SHP77 treated with DMSO at 0.1 percent for 48 hours (cell line): ENCODE measurements at places on chromosomes 2 and 18.

DNA sequence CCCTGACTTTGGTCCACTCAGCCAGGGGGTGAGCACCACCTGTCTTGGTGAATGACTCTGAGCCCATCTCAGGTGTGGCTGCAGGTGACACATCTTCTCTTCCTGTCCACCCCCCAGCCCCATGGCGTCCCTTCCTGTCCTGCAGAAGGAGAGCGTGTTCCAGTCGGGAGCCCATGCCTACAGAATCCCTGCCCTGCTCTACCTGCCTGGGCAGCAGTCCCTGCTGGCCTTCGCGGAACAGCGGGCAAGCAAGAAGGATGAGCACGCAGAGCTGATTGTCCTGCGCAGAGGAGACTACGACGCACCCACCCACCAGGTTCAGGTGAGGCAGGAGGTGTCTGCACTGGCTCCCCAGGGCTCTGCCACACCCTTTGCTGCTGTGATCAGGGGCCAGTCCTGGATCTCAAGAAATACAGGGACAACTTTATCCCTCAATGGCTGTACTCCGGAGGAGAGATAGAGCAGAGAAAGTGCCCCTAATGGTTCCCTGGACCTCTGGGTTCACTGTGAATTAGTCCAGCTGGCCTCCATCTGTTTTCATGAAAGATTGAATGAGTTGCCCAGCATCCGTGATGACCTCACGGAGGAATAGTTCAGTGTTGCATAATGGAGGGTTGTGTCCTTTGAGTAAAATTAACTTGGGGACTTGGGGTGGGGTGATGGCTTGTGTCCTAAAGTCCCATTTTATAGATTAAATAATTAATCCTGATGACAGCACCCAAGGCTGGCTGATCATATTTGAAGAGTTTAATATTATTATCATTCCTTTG lies at the start of gene NEU2:
NEU2 (plus strand) TSS at position 122 of the 770 bp plus-strand sequence; CDS start at position 122, 0 bp downstream.
- no peak for DNase-seq

- peak; percentile 99 for DNase-seq
These were observed 59.1 kb upstream of the RTN4 start for GRCh38 chr2:55109219-55109891.

GRCh38 chr2:34670482-34670881 lies 1071.4 kb upstream of the FAM98A start:
- no peak for DNase-seq

GRCh38 chr18:24947521-24948305 lies 404.3 kb downstream of the ZNF521 start:
- no peak for DNase-seq

DNA sequence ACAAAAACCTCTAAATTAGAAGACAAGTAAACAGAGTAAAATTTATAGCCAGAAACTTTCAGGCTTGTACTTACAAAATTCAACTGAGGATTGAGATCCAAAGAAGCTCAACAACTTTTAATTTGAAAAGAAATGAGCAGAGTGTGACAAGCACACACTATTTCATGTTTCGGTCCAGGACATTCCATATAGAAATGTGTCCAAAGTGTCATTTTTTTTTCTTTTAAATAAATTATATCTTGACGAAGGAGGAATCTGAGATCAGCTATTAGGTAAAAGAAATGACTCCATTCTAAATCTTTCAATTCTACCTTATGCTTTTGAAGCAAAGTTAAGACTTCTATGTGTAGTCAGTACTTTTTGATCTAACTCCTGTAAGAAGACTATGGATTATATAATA lies 4.6 kb downstream of the FN1 start:
- no peak for DNase-seq

- DNase-seq, result no peak
These were observed 61.8 kb upstream of the RPL31 start for GRCh38 chr2:100940240-100940639.

DNA sequence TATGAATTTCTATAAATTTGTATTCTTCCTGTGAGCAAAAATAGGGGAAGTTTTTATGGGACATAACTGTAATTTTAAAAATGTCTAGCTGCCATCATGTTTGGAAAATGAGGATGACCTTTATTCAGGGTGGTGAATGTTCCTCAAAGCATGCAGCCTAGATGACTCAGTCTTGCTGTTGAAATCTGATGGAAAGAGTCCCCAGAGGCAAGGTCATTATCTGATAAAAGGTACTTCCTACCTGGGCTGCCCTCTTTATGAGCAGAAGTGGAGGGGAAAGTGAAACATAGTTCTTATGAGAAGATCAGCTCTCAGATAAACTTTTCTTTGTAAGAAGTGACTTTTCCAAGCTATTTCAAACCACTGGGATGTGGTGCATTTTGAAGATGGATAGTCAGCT lies 1144.7 kb upstream of the PIK3C3 start:
- no peak for DNase-seq

GRCh38 chr2:176167398-176167797 lies 10.3 kb downstream of the HOXD3 start:
- DNase-seq, result no peak

DNA sequence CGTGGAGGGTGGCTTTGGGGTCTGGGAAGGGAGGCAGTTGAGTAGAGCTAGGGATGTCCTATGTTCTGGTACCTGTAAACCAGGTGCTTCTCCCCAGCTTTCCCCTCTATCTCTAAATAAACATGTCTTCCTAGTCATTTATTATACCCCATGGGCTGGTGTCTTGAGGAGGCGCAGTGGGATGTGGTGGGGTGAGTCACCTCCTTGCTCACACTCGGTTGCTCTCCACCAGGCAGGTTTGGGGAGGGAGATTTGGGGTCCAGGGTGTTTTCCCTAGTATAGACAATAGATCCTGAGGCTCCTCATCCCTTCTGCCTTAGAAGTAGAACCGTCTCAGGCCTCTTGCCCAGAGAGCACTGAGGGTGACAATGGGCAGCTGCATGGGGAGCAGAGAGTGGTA lies 5.1 kb downstream of the PSD4 start:
- DNase-seq, result no peak

DNA sequence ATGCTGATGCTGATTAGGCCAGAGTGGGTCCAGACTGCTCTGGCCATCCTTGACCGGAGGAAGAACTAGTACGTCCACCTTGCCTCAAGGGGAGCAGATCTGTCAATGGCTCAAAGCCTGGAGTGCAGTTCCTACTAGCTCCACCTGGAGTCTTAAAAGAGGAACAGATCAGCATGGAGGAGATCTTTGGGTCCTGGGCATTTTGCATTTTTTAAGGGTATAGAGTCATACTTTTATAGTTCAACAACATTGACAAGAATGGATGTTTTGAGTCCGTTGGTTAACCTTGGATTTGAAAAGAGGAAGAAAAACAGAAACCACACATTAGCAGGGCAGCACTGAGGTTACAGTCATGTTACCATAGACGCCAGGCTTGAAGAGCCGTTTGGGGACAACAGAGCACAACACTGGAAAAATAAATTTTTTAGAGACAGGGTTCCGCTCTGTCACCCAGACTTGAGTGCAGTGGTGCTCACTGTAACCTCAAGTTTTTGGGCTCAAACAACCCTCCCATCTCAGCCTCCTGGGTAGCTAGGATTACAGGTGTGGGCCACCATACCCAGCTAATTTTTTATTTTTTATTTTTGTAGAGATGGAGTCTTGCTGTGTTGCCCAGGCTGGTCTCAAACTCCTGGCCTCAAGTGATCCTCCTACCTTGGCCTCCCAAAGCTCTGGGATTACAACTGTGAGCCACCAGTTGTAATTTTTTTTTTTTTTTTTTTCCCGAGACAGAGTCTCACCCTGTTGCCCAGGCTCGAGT lies 78.5 kb downstream of the PRKCE start:
- no peak for DNase-seq

DNA sequence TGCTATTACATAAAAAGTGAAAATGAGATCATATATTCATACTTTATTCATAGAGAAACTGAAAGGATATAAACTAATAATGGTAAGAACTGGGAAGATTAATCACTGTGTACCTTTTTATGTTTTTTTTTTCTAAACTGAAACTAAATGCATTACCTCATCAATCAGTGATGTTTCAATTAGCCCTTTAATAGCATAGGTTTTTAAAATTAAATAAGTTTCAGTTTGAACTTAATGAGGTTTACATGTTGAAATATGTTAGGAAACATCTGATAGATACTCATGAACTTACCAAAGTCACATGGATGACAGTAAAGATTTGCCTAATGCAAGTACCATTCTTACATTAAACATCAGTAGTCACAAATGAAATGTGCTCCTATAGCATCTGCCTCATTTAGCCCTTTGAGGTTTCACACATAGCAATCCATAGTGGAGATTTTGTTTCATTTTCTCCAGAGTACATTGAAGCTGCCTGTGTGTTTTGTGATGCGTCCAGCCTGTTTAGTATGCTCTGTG lies 8.9 kb downstream of the MAPRE2 start:
- DNase-seq, result no peak

DNA sequence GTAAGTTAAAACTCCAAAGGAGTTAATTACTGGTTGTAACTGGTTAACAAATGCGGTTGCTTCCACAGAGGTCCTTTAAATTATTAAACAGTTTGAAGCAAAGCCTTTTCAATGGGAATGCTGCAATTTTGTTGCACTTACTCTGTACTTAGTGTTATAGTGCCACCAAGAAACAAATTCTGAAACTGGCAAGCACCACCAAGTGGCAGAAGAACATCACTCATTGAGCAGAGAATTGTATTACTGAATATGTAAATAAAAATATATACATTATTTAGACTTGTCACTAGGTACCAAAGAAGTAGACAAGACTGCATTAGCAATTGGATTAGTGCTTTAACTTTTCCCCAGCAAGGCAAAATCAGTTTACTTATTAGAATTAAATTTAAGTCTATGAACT lies 2.6 kb upstream of the TMEFF2 start:
- DNase-seq, result no peak

DNA sequence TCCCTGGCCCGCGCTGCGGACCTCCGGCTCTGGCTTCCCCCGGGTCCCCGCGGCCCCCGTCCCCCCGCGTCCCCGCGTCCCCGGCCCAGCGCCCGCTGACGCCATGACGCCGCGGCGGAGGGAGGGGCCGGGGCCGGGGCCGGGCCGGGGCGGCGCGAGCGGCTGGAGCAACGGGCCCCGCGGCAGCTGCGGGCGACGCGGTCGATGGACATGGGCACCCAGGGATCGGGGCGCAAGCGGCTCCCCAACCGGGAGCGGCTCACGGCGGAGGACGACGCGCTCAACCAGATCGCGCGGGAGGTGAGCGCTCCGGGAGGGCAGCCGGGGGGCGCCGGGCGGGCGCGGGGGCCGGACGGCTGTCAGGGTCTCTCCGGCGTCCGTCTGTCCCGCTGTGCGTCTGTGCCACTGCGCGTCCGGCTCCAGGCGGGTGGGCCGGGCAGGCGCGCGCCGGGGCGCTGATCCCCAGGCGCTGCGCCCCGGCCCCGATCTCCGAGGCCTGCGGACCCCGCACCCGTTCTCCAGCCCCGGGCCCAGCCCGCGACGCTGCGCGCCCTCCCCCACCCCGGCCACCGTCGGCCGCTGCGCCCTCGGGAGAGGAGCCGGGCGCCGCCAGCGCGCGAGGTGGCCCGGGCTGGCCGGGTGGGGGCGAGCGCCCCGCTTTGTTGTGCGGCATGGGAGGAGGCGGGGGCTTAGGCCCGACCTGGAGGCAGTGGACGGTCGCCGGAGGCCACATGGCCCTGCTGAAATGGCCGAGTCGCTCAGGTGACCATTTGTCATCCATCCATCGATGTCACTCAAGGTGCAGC lies at the start of gene LRRFIP1:
LRRFIP1 (plus strand) TSS at position 147 of the 806 bp plus-strand sequence; CDS start at position 205, 58 bp downstream.
- no peak for DNase-seq

DNA sequence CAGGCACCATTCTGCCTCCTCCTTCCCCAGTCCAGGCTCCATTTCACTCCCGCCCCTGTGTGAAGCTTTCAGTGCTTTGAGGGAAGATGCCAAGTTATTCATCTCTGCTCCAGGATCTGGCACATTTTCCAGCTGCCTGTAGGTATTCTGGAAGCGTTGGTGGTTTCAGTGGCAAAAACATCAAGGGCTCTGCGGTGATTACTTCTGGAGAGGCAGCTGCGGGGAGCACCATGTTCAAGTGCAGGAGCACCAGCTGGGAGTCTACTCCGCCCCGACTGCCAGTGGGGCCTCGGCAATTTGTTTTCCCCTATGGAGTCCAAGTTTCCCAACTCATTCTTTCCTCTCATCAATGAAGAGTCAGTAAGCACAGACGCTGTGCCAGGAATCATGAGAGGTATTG lies 211.7 kb downstream of the CLIP4 start:
- no peak for DNase-seq
